ENCODE measurements at places on chromosomes 13 and 19.
A peak's percentile ranks its signal among the peaks of the same experiment; 100 is the strongest.

- no peak for DNase-seq
Measured at GRCh38 chr13:28539625-28540286, 44.8 kb upstream of the FLT1 start.

DNA sequence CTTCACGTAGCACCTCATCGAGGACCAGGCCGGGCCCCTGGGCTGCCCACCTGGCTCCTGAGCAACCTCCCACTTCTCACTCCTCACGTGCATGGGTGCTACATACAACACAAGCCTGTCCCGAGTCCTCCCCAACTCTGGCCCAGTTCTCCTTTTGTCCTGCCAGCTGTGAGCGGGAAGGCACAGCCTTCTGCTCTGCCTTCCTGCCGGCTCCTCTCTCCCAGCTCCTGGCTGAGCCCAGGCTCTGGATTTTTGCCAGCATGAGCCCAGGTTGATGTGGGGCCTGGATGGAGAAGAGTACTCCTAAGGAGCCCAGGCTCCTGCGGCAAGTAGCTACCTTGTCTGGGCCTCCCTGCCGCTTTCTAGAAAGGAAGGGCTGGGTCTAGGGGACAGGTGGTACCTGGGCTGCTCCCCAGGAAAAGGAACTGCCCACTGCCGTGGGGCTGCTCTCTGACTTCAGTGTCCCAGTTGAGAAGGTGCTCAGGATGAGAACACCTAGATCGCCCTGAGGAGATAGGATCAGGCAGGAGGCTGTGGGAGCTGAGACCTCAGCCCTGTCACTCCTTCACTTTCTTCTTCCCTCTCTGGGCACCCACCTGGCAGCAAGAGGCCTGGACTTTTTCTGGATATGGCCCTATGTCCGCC is 23.6 kb downstream of the LYL1 start:
- DNase-seq, result no peak

DNA sequence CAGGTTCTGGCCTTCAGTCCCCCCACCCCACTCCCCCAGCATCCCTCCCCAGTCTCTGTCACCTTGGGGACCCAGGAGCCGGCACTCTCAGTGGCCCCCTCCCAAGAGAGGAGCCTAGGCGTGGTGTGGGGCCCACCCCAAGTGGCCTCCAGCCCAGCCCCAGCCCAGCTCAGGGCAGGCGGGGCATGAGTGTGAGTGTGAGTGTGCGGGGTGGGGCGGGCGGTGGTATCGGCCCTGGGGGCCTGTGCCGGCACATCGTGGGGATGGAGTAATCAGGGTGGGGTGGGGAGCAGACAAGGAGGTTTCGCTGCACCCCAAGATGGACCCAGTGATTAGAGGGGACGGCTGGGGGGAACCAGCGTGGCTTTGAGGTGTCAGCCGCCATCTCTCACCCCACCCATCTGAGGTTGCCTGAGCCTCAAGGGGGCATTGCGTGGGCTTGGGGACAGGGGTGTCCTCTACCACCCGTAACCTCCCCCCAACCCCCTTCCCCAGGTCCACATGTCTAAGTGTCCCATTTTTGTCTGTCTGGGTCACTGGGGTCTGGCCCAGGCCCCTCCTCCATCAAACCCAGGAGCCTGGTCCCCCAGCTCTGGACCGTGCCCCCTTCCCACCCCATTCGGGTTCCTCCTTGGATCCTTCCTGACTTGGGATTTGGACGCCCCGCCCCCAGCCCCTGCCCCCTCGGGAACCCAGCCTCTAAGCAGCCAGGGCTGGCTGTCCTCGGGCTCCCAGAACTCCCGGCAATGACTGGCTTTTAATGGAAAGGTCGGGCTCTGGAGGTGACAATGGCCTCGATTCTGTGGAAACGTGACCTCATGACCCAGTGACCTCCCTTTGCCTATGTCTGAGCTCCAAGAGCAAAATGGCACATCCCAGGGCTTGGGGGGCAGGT is 6.9 kb upstream of the SULT2B1 start:
- no peak for DNase-seq

GRCh38 chr13:37686501-37686900 is 87.9 kb upstream of the POSTN start:
- DNase-seq, result no peak

DNA sequence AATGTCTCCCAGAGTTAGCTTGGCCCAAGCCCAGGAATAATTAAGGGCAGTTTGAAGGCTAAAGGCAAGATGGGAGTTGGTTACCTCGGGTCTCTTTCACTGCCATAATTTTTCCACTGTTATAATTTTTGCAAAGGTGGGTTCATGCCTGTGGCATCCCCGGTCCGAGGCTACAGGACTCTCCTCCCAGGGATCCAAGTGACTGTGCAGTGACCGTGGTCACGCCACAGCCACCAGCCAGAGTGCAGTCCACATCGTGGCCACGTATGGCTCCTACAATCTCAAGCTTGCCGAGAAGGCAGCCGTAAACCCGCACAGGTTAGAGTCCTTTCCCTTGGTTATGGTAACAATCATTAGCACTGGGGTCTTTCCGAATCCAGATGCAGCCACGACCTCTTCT is 36.8 kb downstream of the C13orf46 start:
- DNase-seq, result peak; percentile 38

GRCh38 chr13:36795463-36795862 is 23.6 kb upstream of the RFXAP start:
- no peak for DNase-seq

- no peak for DNase-seq
Measured at GRCh38 chr13:50387051-50387581, 371.9 kb downstream of the KCNRG start.

- no peak for DNase-seq
Measured at GRCh38 chr19:9645472-9645871, 24.4 kb upstream of the ZNF561 start.

GRCh38 chr19:32287811-32288227 is 57.6 kb upstream of the ZNF507 start:
- peak; percentile 72 for DNase-seq

DNA sequence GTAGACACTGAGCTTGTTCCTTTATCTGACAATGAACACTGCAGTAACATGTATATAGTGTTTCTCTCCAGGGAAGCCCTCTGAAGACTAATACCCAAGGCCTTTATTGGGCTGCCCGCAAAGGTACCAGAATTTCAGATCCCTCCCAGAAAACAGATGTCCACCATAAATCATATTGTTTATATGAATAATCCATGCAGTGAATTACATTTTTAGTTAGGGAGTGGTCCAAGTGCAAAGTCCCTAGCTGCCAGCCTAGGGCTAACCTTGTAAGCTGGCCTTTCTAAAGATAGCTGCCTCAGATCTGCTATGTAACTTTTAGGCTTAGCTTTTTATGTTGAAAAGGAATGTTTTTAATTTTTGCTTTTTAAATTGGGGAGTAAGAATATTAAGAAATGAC is 44.7 kb downstream of the TDRD3 start:
- DNase-seq, result no peak

DNA sequence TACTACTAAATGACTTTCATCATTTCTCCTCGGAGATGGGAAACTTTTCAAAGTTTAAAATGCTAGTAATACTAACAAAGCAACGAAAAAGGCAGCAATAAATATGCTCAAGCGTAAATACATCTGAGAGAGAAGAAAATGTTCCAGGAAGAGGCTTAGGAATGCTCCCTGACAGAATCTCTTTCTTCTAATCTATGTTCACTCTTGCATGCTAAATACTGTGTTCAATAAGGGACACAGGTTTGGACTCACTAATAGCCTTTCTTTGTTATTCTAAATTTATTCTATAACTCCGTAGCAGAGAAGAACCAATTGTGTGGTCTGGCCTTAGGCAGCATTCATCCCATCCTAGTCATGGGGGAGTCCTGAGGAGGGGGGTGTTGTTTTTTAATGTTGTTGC is 823.0 kb downstream of the PCDH9 start:
- DNase-seq, result no peak

DNA sequence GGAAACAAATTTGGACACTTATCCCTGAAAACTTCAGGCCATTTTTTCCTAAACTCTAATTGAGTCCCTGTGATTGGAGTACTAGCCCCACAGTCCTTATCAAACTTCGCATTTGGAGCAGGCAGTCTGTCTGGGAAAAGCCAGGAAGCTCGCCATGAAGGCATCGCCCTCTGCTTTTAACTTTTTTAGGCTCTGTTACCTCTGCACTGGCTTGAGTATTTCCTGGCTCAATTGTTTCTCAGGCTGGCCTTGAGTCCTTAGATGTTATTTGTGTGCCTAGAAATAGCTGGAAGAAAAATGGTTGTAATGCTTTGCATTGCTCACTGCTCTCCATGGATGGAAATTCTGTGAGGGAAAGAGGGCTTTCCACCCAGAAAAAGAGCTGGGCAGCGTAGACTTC is 24.2 kb downstream of the ACTN4 start:
- no peak for DNase-seq

- no peak for DNase-seq
Measured at GRCh38 chr13:28380319-28380718, 114.6 kb downstream of the FLT1 start.

- no peak for DNase-seq
Measured at GRCh38 chr13:21673539-21673788, 2.6 kb downstream of the FGF9 start.

DNA sequence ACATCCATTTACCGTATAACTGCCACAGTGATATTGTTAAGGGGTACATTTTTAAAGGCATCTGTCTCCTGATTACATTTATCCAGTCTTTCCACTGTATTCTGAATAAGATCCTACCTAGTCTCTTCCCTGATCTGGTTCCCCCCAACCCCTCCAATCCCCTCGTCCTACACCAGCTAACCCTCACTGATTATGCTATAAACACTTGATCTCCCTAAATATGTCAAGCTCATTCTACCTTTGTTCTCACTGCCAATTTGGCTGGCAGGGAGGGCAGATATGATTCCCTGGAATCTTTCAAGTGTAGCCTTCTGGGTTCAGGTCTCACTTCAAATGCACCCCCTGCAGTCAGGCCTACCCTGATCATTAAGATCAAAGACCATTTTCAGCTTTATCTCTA is 1379.8 kb upstream of the MIR17HG start:
- DNase-seq, result no peak

DNA sequence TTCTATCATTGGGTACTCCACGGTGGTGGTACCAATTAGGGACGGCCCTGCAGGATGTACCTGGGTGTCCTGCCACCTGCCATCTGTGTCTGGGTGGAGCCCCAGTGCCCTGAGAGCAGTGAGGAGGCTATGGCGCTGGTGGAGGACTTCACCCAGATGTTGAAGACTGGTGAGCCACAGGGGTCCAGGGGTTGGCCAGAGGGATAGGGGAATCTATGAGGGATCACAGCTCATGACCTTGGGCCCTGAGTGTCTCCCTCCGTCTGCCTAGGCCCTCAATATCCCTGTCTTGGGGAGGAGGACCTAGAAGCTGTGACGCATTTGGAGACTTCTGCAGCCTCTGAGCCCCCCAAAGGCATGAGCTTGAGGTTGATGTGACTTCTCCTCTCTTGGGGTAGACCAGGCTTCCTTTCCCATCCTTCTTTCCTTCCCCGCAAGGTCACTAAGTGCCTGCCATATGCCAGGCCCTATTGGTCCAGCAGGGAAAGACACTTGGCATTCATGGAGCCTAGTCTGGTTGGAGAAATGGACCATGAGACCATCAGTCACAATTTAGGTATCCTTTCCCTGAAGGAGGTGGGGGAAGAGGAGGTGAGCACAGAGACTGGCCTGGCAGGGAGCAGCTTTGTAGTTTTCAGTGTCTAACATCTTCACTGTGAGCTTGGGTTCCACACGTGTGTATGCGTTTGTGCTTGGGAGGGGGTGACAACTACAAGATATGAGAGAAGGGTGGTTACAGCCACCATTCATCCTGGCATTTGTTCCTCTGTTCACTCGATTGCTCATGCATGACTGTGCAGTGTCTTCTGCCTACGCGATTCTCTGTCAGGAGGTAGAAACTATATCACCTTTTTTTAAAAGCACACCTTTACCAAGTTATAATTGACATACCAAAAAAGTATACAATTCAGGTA is 5.1 kb upstream of the MZF1 start:
- no peak for DNase-seq

GRCh38 chr13:41610404-41610803 is 153.1 kb downstream of the RGCC start:
- no peak for DNase-seq

DNA sequence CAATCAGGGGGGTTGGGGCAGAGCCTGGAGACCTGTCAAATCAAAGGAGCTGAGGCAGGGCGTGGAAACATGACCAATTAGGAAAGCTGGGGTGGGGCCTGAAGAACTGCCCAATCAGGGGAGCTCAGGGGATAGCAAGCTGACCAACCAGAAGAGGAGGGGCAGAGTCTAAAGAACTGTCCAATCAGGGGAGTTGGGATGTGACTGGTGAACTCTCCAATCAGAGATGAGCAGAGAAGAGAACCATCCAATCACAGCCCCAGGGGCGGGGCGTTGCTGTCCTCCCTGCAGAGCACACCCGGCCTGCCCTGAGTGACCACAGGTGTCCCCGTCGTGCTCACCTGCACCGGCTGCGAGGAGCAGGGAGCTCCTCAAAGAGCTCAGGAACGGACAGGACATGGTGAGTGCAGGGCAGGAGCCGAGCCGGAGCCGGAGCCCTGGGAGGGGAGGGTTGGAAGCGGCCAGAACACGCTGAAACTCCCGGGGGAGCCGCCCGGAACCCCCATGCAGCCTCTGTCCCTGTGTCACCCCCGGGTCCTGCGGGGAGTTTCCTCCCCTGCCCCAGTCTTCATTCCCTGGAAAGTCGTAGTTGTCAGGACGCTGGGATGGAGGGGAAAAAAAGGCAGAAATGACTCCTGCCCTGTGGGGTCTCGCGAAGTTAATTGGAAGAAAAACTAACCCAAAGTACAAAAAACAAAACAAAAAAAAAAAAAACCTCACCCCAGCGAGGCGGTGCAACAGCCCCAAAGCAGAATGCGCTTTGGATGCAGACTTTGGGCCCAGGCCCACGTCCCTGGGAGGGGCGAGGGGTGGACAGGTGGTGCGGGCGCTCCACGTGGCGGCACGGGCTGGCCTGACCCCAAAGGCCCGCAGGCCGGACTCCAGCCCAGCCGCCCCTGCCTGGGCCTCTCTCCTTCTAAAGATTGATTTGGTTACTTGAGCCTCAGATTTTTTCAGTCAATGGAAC is at the start of gene ZNF556:
Gene ZNF556, plus strand, starts transcription at position 311 of the 967 bp plus-strand sequence. Its CDS starts 87 bp downstream, at position 398.
- no peak for DNase-seq

GRCh38 chr13:37956536-37956935 is 87.0 kb upstream of the TRPC4 start:
- DNase-seq, result no peak

GRCh38 chr19:1133471-1133929 is 29.7 kb downstream of the GPX4 start:
- DNase-seq, result no peak

DNA sequence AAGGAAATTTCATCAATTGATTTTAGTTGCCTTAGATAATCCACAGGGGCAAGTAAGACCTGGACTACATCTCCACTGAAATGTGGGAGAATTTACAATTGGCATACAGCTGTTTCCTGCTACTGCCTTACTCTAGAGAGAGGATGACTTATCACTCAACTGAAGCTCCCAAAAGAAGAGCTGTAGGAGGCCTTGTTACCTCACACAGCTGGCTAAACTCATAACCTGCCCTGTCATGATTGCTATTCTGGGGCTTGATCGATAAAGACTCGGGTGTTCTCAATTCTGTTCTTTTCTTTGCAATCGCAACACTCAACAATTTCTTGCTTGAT is 1396.4 kb downstream of the EFNB2 start:
- DNase-seq, result no peak

Measured in tibial artery (tissue), 4 donors.